Sigmoid colon (tissue), 7 donors: ENCODE measurements at places on chromosomes 2 and 18. TPM values are rescaled to one million over a fixed set of nuclear protein-coding genes. Genes with fewer than 3 reads are reported as not detected.

CAPN14 gene
- 0.25 TPM for polyA plus RNA-seq

KLHL30 gene
- polyA plus RNA-seq: not detected

GEN1 gene
- polyA plus RNA-seq: 2.1 TPM

STPG4 gene
- polyA plus RNA-seq: 0.12 TPM

SKOR2 gene
- not detected for polyA plus RNA-seq

REG1A gene
- polyA plus RNA-seq: 10.9 TPM

HAT1 gene
- polyA plus RNA-seq: 26.4 TPM

CDH7 gene
- polyA plus RNA-seq: 0.01 TPM

DNA sequence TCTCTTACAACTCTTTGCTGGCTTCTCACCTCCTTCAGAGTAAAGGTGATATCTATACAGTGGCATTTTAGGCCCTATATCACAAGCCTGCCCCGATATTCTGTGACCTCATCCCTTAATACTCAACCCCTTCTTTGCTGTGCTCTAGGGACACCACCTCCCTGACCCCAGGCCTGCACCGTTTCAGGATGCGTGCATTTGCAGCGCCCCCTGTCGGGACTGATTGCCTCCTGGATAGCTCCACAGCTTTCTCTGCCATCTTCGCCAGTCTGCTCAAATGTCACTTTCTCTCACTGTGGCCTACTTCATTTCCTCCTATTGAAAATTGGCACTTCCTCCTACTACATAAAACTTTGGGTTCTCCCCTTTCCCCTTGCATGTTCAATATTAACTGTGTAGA is 289.6 kb downstream of the SOCS6 start:
- H3K4me1 ChIP-seq: no peaks in the 10 kb centered on the region
- no peak for DNase-seq
- H3K27me3 ChIP-seq: no peaks in the 10 kb centered on the region
- no peak overlapping the region for H3K4me3 ChIP-seq
- H3K27ac ChIP-seq: no peak overlapping the region

DNA sequence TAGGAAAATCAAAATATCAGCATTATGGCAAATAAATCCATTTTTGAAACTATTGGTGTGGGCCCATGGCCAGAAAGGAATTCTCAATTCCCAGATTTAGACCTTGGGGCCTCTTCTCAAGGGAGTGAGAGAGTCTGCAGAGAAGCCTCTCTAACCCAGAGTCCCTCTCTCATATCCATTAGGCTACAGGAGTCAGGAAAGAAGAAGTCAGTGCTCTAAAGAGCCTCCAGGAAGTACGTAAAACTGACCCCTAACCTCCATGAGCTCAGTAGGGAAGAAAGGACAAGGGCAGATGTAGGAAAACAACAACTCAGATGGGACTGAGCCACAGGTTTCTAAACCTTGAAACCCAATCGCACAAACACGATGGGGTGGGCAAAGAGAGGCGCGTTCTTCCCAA is 479.9 kb upstream of the TNP1 start:
- H3K27me3 ChIP-seq: no peaks in the 10 kb centered on the region
- H3K4me1 ChIP-seq: peaks cover 9% of the 10 kb centered on the region
- no peaks in the 10 kb centered on the region for H3K36me3 ChIP-seq
- DNase-seq: no peak

GRCh38 chr2:119385466-119385865 is 18.7 kb downstream of the DBI start:
- H3K4me1 ChIP-seq: no peaks in the 10 kb centered on the region
- no peak overlapping the region for H3K27ac ChIP-seq
- H3K36me3 ChIP-seq: no peaks in the 10 kb centered on the region
- H3K4me3 ChIP-seq: no peak overlapping the region
- DNase-seq: no peak
- H3K27me3 ChIP-seq: no peaks in the 10 kb centered on the region

DNA sequence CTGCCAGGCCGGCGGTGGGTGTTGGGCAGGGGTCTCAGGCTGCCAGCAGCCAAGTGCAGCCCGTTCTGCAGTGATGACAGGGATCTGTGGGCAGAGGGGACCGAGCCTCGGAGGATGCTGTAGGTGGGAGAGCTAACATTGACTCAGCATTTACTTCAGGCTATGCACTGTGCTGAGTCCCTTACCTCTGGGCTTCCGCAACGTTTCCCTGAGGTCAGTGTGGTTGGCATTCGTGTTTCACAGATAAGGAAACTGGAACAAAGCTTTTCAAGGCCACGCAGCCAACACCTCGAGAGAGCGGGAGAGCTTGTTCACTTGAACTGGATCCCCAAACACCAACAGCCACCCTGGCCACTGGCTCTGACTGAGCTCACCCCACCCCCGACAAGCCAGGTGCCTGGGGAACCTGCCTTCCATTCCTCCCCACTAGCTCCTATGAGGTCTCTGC is 839 bp upstream of the GPR148 start:
- no peaks in the 10 kb centered on the region for H3K36me3 ChIP-seq
- DNase-seq: no peak
- H3K4me3 ChIP-seq: peak overlapping the region; percentile 51
- peak overlapping the region; percentile 68 for H3K27ac ChIP-seq

DNA sequence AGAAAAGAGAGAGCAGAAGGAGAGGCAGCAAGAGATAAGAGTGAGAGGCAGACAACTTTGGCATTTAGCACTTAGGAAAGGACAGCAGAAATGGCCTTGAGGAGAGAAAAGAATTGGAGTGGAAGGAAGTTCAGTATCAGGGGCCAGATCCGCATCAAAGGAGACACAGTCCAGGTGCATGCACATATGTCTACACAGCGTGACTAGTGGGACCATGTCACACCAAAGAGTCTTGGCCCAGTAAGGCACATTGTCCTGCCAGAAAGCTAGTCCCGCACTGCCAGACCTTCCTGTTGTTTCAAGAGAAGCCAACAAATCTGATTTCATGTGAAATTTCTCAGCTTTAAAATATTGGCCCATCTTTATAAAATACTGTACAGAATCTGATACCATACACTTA is 8.5 kb upstream of the STK39 start:
- H3K27me3 ChIP-seq: no peaks in the 10 kb centered on the region
- DNase-seq: no peak
- no peak overlapping the region for H3K27ac ChIP-seq
- H3K4me3 ChIP-seq: no peak overlapping the region

DNA sequence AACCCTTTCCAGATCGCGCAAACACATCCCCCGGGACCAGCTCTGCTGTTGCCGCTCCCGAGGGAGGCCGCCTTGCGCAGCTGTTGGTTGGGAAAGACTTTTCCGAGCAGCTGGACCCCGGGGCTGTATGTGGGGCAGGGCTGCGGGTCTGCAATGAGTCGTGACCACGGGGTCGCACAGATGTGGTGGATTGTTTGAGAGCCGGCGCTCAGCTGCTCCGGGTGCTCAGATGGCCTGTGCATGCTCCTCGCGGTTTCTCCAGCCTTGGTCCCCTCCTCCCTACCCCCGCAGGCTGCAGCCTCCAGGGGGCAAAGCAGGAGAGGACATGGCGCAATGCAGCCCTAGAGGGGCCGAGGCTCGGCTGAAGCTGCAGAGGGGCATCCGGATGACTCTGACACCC is 105.2 kb upstream of the OTOS start:
- H3K4me3 ChIP-seq: no peak overlapping the region
- peaks cover 10% of the 10 kb centered on the region for H3K4me1 ChIP-seq
- DNase-seq: peak; percentile 69
- no peaks in the 10 kb centered on the region for H3K27me3 ChIP-seq
- no peaks in the 10 kb centered on the region for H3K36me3 ChIP-seq

- H3K4me1 ChIP-seq: no peaks in the 10 kb centered on the region
- no peak overlapping the region for H3K4me3 ChIP-seq
- H3K27ac ChIP-seq: no peak overlapping the region
- H3K27me3 ChIP-seq: no peaks in the 10 kb centered on the region
- H3K36me3 ChIP-seq: no peaks in the 10 kb centered on the region
These were observed 499.7 kb downstream of the BCL11A start for GRCh38 chr2:60053791-60054190.

GRCh38 chr2:146602383-146602782 is 1242.4 kb upstream of the ACVR2A start:
- no peak overlapping the region for H3K4me3 ChIP-seq
- peaks cover 13% of the 10 kb centered on the region for H3K4me1 ChIP-seq
- H3K27ac ChIP-seq: no peak overlapping the region
- no peak for DNase-seq

- H3K36me3 ChIP-seq: peaks cover 44% of the 10 kb centered on the region
- no peaks in the 10 kb centered on the region for H3K27me3 ChIP-seq
- H3K4me1 ChIP-seq: peaks cover 57% of the 10 kb centered on the region
These were observed 27.1 kb downstream of the HS1BP3 start for GRCh38 chr2:20623741-20624155.

DNA sequence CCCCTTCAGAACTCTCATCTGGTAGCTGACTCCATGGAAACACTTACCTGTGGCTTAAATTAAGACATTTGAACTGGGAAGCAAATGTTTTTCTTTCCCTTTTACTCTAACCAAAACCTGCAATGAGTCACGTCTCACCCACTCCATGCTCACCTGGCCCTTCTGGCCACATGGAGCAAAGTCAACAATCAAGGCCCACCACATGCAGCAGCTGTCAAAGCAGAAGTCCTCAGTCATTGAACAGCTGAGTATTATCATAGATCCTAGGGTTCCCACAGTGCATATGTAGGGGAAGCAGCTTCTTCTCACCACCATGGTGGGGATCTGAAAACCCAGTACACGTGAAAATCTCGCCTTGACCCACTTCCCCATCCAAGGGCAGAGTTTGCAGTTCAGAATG is 12.3 kb upstream of the MEP1B start:
- H3K4me1 ChIP-seq: no peaks in the 10 kb centered on the region
- H3K36me3 ChIP-seq: no peaks in the 10 kb centered on the region
- no peak overlapping the region for H3K4me3 ChIP-seq
- H3K27me3 ChIP-seq: no peaks in the 10 kb centered on the region
- no peak for DNase-seq

GRCh38 chr18:44786257-44786656 is 105.6 kb downstream of the SETBP1 start:
- no peaks in the 10 kb centered on the region for H3K27me3 ChIP-seq
- H3K4me1 ChIP-seq: no peaks in the 10 kb centered on the region

DNA sequence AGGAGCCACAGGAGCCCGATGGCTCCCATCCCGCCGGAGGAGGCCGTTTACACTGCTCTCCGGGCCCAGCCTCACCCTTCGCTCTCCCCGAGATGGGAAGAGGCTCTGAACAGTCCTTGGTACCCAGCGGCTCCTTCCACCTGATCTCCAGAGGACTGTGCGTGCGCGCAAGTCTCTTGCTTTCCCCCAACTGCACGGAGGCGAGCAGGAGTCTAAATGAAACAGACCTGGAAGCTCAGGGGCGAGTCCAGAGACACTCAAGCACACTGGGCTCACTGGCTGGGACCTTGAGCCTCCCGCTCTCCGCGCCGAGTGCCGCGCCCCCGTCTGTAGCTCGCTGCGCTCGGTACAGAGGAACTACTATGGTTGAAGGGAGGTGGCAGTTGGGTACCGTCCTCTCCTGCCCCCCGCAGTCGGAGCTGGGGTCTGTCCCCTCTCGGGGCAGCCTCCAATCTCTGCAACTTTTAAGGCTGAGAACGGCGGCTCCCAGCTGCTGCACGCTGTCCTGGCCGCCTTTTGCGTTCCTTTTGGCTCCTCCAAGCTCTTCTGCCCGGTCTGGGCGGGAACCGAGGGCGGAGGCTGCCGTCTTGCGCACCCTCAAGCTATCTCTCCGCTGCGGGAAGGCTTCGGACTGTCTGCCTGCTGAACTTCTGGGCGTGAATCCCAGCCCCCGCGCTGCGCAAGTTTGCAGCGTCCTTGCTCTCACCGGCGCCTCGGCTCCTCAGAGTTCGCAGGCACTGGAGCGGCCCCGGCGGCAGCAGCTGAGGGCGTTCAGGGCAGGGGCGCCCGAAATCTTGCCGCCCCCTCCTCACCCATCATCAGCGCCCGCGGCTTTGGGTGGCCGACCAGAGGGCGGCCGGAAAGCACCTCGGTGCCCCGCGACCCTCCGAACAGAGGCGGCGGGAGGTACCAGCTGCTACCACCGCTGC is 491 bp downstream of the ALK start:
- no peak for DNase-seq
- no peaks in the 10 kb centered on the region for H3K36me3 ChIP-seq
- no peak overlapping the region for H3K27ac ChIP-seq
- peaks cover 23% of the 10 kb centered on the region for H3K4me1 ChIP-seq
- peak overlapping the region; percentile 47 for H3K4me3 ChIP-seq

GRCh38 chr2:205323929-205324328 is 358.4 kb upstream of the NRP2 start:
- no peaks in the 10 kb centered on the region for H3K4me1 ChIP-seq
- H3K27ac ChIP-seq: no peak overlapping the region
- H3K27me3 ChIP-seq: no peaks in the 10 kb centered on the region
- no peak for DNase-seq
- no peak overlapping the region for H3K4me3 ChIP-seq

DNA sequence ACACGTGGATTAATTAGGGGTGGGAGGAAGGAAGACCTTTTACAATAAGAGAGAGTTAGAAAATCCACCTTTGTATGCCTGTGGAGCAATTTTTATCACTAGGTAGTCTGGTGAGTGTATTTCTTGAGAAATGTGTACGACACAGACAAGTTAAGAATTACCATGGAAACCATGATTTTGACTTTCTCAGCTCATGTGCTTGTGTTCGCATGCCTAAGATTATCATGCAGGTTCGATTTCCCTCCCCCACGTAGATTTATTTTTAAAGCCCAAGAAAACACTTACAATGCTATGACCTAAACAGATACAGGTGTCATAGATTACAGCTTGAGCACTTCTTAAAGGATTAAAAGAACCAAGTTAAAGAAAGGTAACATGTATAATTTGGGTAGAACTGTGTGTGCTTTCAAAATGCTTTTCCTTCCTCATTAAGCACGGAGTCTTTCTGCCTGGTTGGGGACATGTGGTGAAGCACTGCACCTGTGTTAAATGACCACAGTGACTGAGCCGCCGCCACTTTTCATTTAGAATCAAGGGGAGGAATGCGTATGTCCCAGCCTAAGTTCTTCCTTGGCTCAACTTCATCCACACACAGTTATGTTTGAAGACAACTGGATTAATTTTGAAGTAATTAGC is 16.6 kb downstream of the SERTAD2 start:
- H3K4me1 ChIP-seq: peaks cover 61% of the 10 kb centered on the region
- no peak overlapping the region for H3K4me3 ChIP-seq
- H3K27me3 ChIP-seq: no peaks in the 10 kb centered on the region
- peaks cover 11% of the 10 kb centered on the region for H3K36me3 ChIP-seq

DNA sequence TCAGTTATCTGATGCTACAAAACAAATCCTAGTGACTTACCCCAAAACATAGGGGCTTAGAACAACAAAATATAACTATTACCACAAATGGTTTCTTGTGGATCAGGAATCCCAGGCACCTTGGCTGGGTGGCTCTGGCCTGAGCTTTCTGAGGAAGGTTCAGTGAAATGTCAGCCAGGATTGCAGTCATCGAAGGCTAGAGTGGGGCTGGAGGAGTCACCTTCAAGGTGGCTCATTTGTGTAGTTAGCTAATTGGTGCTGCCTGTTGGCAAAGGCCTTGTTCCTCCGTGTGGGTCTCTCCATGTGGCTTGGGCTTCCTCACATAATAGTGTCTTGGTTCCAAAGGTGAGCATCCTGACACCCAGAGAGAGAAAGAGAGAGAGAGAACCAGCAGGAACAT is 57.4 kb downstream of the COPS8 start:
- H3K36me3 ChIP-seq: no peaks in the 10 kb centered on the region
- no peak overlapping the region for H3K4me3 ChIP-seq
- H3K4me1 ChIP-seq: peaks cover 12% of the 10 kb centered on the region
- peak overlapping the region; percentile 47 for H3K27ac ChIP-seq
